Bone marrow (tissue), 2 donors: ENCODE measurements at places on chromosomes 11 and 22.

GRCh38 chr11:10641177-10641911 lies 52.2 kb downstream of the IRAG1 start:
- DNase-seq, result no peak

DNA sequence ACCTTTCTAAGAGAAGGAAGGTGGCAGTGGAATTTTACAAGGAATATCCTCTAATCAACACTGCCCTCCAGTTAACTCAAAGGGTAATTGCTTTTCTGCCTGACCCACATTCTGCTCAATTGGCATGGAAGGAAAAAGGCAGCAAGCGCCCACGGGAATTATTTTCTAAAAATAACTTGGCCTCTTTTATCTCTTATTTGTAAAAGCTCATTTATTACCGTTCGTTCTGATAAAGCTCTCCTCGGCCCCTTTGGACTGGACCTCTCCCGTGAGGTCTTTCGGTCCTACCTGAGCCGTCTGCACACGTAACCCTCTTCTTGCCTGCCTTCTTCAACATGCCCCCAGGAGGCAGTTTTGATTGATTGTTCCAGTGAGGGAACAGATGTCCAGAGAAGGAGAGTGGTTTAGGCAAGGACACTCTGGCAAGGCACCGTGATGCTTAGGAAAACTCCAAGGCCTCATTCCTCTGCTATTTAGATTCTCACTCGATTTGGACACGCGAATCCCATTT lies 53.2 kb upstream of the CRTAM start:
- DNase-seq, result no peak

GRCh38 chr11:92735039-92735438 lies 234.4 kb upstream of the MTNR1B start:
- DNase-seq, result no peak

DNA sequence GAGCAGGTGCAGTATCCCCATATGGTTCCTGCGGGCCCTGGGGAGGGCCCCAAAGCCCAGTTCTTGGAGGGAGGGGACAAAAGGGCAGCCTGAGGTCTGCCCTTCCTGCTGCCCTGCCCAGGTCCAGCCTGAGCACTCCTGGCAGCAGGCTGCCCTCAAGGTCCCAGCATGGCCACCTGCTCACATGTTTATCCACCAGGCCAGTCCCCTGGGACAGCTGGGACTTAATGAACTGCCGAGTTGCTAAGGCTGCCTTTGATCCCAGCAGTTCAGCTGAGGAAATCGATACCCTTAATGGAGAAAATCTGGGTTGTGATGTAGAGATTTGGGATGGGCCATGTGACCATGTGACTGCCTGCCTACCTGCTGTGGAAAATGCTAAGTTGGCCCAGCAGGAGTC lies 146.2 kb downstream of the TRIM29 start:
- no peak for DNase-seq

GRCh38 chr22:22877523-22878210 lies 9.9 kb upstream of the IGLL5 start:
- DNase-seq, result peak; percentile 50

DNA sequence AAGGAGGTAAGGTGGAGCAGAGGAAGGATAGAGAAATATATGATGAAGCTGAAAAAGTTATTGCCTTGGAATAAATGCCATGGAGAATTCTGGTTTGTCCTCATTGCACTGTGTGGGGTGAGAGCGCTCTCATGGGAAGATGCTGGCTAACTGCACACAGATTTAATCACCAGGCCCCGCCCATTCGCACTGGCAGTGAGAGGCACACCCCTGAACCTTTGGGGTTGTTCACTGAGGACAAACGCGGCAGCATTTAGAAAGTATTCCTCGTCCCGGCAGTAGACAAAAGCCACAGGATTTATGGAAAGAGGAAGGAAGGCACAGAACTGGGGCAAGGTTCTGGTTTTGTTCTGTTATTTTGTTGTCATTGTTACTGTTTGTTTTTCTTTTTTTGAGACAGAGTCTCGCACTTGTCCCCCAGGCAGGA lies 70.2 kb downstream of the MED15 start:
- DNase-seq, result no peak

GRCh38 chr11:133234883-133235282 lies 297.4 kb downstream of the OPCML start:
- DNase-seq, result no peak

GRCh38 chr11:129300099-129300498 lies 75.5 kb upstream of the BARX2 start:
- no peak for DNase-seq

GRCh38 chr11:70466154-70466553 lies 67.8 kb downstream of the CTTN start:
- DNase-seq, result no peak
